ENCODE measurements at places on chromosomes 2 and 18.

DNA sequence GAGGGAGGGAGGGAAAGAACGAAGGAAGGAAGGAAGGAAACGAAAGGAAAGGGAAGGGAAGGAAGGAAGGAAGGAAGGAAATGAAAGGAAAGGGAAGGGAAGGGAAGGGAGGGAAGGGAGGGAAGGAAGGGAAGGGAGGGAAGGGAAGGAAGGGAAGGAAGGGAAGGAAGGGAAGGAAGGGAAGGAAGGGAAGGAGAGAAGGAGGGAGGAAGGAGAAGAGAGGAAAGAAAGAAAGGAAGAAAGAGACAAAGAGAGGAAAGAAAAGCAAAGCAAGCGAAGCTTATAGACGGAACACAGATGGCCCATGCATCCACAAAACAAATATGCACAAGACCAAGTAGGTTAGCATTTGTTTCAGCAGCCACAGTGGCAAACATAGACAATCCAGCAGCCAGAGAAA is 20.4 kb upstream of the GALNT3 start:
- DNase-seq = no peak

DNA sequence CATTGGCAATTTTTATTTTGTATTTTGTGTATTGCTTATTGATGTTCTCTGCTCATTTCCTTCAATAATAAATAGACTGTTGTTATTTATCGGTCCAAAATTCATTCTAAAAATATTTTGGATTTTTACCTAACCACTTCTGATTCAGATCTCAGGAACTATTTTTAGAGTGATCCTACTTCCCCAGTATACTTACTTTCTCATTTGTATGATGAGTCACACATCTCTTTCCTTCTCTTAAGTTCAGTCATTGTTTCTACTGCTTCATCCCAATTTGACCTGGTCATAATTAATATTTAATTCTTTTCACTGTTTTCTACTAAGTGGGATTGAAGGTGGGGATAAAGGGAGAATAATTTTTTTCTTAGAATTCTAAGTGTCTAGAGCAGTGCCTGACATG is 75.1 kb downstream of the AGPS start:
- peak; percentile 41 for DNase-seq

- no peak for DNase-seq
Observed at GRCh38 chr2:217289177-217289906, 429.5 kb upstream of the TNP1 start.

DNA sequence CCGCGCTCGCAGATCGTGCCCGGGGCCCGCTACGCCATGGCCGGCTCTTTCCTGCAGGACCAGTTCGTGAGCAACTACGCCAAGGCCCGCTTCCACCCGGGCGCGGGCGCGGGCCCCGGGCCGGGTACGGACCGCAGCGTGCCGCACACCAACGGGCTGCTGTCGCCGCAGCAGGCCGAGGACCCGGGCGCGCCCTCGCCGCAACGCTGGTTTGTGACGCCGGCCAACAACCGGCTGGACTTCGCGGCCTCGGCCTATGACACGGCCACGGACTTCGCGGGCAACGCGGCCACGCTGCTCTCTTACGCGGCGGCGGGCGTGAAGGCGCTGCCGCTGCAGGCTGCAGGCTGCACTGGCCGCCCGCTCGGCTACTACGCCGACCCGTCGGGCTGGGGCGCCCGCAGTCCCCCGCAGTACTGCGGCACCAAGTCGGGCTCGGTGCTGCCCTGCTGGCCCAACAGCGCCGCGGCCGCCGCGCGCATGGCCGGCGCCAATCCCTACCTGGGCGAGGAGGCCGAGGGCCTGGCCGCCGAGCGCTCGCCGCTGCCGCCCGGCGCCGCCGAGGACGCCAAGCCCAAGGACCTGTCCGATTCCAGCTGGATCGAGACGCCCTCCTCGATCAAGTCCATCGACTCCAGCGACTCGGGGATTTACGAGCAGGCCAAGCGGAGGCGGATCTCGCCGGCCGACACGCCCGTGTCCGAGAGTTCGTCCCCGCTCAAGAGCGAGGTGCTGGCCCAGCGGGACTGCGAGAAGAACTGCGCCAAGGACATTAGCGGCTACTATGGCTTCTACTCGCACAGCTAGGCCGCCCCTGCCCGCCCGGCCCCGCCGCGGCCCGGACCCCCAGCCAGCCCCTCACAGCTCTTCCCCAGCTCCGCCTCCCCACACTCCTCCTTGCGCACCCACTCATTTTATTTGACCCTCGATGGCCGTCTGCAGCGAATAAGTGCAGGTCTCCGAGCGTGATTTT is 7.6 kb downstream of the TBR1 start:
- DNase-seq = peak; percentile 16

DNA sequence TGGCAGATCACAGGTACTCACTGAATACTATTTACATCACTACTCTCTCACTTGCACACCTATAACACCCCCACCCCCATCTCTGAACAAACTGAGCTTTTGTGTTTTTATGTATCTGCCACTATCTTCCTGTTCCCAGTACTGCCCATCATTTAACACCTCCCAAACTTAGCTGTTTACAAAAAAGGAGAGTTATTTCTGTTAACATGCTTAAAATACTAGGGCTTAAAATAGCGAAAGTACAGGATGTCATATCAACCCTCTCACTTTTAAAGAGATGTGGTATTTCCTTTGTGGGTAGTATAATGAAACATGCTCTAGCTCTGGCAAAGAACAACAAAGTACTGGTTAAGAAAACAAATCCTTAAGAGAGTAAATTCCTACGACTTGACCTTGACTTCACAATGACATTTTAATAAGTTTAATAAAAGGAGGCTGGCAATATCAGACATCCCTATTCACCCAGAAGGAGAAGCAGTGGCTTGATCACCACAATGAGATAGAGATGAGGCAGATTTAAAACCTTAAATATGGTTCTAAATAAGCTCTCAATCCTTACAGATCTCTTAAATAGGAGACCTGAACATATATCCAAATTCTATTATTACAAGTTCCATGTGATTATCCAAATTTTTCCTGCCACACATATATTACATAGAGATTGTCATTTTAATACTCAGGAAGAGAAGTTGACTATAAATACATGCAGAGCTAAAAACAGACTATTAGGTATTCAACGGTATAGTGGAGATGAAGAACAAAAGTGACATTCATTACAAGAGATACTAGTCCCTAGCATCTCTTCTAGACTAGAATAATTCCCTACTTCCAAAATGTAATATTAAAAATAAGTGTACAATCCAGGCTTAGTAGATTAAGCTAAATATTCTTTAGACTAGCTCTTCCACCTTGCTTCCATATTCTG is 36.9 kb downstream of the TRAK2 start:
- no peak for DNase-seq

GRCh38 chr2:227719641-227720040 is 1.8 kb upstream of the SLC19A3 start:
- no peak for DNase-seq

DNA sequence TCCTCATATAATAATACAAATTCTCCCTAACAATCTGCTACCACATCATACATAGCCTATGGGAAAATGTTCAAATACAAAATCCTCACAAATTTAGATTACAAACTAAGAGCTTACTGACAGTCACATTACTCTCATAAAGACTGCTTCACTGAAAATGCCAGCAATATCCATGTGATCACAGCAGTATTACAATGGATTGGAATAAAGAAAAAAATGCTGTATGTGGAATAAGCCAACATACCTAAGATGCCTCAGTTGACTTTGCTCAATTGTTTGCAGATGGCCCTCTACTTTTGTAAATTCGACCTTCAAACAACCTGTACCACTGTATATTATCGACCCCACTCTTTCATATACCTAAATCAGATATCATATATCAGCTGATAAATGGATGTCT is 88.7 kb downstream of the DYM start:
- no peak for DNase-seq

- peak; percentile 54 for DNase-seq
Observed at GRCh38 chr18:48855422-48856377, 95.1 kb downstream of the SMAD7 start.

DNA sequence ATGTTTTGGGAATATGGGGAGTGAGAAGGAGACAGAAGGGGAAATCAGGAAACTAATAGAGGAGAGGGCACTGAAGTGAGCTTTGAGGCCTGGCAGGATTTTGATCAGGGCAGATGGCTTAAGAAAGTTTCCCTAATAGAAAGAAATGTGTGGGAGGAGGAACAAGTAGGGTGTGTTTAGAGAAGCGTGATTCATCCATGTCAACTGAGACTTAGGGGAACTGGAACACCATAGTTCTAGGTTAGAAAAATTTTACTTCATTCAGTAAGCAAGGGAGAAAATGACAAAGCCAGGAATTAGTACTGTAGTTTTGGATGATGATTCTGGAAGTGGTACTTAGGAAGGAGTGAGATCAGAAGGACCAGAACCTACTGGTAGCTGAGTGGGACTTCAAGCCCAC is 296.0 kb downstream of the PLCL1 start:
- DNase-seq = peak; percentile 91

DNA sequence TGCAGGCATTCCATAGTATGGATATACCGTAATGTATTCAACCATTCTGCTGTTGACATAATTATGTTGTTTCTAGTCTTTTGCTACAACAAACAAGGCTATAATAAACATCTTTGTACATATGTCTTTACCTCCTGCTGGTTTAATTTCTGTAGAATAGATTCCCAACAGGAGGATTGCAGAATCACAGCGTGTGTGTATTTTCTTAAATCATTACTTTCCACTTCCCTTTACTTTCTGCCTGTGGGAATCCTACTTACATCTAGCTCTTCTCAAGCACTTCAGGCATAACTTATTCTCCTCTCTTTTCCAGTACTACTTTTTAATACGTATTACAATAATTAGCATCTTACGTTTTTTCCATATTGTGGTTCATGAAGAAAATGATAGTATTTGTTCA is 13.0 kb upstream of the RIOK3 start:
- DNase-seq = peak; percentile 20

GRCh38 chr18:26549263-26550094 is 1.1 kb upstream of the KCTD1 start:
- peak; percentile 20 for DNase-seq

DNA sequence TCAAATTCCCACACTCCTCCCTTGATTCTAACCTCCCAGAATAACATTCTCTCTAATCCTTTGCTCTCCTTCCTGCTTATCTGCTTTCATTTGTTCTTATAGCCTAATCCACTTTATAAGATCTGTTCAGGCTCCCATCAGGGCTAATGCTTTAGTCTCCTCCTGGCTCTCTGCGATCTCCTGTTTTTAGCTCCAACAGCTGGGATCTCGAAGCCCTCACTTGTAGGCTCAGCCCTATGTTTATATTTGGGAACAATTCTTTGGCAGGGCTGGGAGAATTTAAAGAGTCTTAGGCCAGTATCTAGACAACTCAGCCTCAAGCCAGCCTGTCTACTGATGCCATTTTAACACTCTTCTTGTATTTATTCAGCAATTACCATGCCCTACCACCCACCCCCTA is 27.2 kb upstream of the RAPH1 start:
- no peak for DNase-seq

DNA sequence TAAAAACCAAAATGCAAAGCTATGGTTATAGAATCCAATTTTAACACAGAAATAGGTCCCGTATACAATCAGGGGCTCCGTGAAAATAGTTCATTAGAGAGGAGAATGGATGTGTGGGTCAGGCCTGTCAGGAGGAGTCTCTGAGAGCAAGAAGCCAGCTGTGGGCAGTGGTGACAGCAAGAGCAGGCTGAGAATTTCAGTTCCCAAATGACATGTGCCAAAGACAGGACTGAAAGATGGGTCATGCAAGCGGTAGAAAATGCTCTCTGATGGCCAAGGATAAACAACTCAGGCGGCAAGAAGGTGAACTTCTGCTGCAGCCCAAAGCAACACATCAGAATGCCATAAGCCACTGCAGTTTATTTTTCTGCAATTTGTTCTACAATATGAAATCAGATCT is 100.4 kb downstream of the CCDC141 start:
- DNase-seq = no peak

DNA sequence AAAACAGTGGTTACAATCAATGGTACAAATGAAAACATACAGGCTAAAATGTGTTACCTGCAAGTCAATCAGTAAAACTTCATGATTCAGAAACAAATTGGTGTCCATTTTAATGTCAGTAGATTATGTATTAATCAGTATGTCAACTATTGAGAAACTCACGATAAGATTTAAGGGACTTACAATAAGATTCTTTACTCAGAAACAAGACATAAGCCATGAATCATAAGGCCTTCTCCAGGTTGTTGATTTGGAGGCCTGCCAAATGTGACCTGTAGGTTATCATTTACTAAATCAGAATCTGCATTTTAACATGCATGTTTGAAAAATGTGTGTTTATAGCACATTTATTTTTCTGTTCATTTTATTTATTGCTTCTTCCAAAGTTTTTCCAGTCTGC is 623.1 kb downstream of the CCDC85A start:
- no peak for DNase-seq

DNA sequence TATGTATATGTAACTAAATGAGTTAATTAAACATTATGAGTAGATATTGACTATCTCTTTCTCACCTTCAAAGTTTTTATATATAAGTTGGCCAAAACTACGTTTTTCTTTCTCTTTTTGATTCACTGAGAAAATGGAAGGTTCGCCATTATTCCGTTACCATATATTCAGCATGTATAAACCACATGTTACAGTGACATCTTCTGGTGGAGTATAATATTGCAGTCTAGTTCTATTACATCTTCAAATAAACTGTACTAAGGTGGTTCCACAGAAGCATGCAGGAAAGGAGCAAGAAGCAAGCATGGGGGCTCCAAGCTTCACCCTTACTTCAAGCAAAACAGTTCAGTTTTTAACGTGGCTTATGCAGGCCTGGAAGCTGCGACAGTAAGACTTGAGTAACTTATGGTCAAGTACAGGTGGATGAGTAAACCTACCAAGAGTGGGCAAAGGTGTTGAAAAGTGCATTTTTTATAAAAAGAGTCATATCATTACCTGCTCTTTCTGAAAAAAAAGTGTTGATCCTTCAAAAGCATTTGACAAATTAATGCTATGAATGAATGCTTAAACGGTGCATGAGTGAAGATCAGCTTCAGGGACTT is 129.8 kb upstream of the RAB6C start:
- peak; percentile 75 for DNase-seq

GRCh38 chr2:16475586-16475985 is 190.0 kb downstream of the CYRIA start:
- DNase-seq = no peak

GRCh38 chr2:65465124-65465523 is 32.7 kb upstream of the SPRED2 start:
- no peak for DNase-seq

DNA sequence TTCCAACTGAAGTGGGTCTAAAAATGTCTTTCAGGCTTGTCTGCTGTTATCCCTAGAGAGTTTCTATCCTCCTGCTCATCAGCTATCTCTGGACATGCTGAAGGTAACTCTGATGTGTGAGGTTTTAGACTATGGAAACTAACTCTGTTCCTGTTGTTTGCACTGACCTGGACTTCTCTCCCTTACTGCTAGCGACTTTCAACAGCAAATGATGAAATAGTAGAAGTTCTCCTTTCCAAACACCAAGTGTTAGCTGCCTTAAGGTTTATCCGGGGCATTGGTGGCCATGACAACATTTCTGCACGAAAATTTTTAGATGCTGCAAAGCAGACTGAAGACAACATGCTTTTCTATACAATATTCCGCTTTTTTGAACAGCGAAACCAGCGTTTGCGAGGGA is 26.9 kb downstream of the RMC1 start:
- DNase-seq = peak; percentile 86

All from inflammatory macrophage treated with lipopolysaccharide for 4 hours (primary cell).